Glutamatergic neuron (in vitro differentiated cells): ENCODE measurements at places on chromosomes 1 and 21. TPM values are rescaled to one million over a fixed set of nuclear protein-coding genes. Genes with fewer than 3 reads are reported as not detected.

The UTS2 gene
- total RNA-seq, result not detected

The CHI3L2 gene
- total RNA-seq, result not detected

The NBL1 gene
- 14.4 TPM for total RNA-seq

The LYPD8 gene
- not detected for total RNA-seq

The TAF12 gene
- total RNA-seq, result 15.2 TPM

The GNG12 gene
- total RNA-seq, result 1.3 TPM
